ENCODE measurements at places on chromosomes 4 and X.

DNA sequence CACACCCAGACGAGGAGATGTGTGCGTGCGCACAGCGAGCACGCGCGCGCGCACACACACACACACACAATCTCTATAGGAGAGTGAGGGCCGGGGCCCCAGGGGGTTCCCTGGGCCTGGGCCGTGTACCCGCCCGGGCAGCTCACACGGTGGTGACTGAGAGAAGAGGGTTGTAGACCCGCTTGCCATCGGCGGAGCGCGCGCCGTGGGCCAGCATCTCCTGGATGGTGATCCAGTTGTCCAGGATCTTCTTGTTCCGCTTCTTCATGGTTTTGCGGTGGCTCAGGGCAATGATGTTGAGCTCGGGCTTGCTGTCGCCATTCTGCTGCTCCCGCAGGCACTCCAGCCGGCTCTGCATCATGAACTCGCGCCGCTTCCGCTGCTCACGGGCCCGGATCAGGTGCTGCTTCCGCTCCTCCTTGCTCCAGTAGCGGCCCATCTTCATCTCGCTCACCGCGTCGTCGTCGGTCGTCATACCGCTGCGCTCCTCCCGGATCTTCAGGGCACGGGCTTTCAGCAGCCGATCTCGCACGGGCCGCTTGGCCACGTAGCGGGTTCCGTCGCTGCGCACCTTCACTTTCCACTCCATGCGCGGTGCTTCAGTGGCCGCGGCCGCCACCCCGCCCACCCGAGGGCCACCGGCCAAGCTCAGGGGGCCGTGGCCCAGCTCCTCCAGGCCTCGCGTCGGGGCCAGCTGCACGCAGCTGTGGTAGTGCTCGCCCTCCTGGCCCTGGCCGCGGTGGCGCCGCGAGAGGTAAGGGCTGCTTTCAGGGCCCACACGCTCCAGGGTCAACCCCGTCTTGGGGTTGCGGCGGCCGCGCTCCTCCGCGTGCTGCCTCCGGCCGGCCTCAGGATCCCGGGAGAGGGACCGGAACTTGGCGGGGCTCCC, 9.0 kb downstream of the SSR4 start:
- no peak for DNase-seq

GRCh38 chr4:169098054-169098497, 88.0 kb upstream of the CBR4 start:
- DNase-seq = peak; percentile 21

DNA sequence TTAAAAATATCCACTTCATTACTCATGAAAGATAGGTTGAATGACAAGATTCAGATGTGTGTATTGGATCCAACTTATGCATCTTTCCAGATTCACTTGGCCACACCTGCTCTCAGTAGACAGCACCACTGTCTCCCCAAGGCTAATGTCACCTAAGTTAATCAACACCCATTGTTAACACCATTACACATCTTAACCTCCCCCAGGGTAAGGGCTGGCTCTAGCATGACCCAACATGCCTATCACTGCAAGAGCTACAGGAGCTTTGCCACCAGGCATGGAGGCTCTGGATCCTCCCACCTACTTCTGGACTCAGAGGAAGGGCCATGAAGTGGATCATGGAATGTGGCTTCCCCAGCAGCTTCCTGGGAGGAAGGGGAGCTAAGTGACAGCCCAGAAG, 32.8 kb upstream of the LSM6 start:
- no peak for DNase-seq

- DNase-seq = no peak
Observed at GRCh38 chrX:150777328-150777992, 84.3 kb downstream of the MTMR1 start.

GRCh38 chrX:136671006-136671610, 23.1 kb downstream of the CD40LG start:
- no peak for DNase-seq

- no peak for DNase-seq
Observed at GRCh38 chrX:15942307-15942706, 87.7 kb upstream of the AP1S2 start.

- DNase-seq = peak; percentile 47
Observed at GRCh38 chr4:67521506-67521905, 23.8 kb downstream of the CENPC start.

DNA sequence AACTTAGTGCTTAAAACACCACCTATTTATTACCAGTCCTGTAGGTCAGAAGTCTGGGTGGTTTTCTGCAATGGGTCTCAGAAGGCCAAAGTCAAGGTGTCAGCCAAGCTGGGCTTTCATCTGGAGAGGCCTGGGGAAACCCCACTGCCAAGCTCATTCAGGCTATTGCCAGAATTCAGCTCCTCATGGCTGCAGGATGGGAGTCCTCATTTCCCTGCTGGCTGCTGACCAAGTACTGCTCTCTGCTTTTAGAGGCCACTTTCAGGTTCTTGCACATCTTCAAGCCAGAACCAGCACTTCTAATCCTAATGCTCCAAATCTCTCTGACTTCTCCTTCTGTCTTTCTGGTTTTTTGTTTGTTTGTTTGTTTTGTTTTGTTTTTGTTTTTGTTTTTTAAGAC, 109.3 kb downstream of the BCOR start:
- DNase-seq = no peak
